ENCODE measurements at places on chromosomes 3 and 15. TPM values are rescaled to one million over a fixed set of nuclear protein-coding genes. Genes with fewer than 3 reads are reported as not detected.

Gene EBLN2
- 0.04 TPM for total RNA-seq

GRCh38 chr15:69976366-69976994, 121.2 kb downstream of the TLE3 start:
- DNase-seq: peak; percentile 34

Gene DAZL
- not detected for total RNA-seq

Gene TYRO3
- total RNA-seq: 18.8 TPM

Gene FBXO40
- not detected for total RNA-seq

GRCh38 chr3:37753428-37753827, 108.3 kb upstream of the CTDSPL start:
- no peak for DNase-seq

- no peak for DNase-seq
Measured at GRCh38 chr3:146502887-146503460, 33.6 kb upstream of the PLSCR2 start.

Gene CRBN
- 97.3 TPM for total RNA-seq

Gene GOLGA6D
- total RNA-seq: not detected

Gene ATP10A
- 1.3 TPM for total RNA-seq

- no peak for DNase-seq
Measured at GRCh38 chr3:69081583-69082262, 1.6 kb upstream of the UBA3 start.

Gene CHL1
- total RNA-seq: 14.3 TPM

- no peak for DNase-seq
Measured at GRCh38 chr3:166554023-166554422, 716.8 kb upstream of the BCHE start.

GRCh38 chr3:134697830-134698689, 47.2 kb upstream of the KY start:
- no peak for DNase-seq

Gene CCDC39
- total RNA-seq: not detected

Gene TRIM69
- total RNA-seq: 24.7 TPM

DNA sequence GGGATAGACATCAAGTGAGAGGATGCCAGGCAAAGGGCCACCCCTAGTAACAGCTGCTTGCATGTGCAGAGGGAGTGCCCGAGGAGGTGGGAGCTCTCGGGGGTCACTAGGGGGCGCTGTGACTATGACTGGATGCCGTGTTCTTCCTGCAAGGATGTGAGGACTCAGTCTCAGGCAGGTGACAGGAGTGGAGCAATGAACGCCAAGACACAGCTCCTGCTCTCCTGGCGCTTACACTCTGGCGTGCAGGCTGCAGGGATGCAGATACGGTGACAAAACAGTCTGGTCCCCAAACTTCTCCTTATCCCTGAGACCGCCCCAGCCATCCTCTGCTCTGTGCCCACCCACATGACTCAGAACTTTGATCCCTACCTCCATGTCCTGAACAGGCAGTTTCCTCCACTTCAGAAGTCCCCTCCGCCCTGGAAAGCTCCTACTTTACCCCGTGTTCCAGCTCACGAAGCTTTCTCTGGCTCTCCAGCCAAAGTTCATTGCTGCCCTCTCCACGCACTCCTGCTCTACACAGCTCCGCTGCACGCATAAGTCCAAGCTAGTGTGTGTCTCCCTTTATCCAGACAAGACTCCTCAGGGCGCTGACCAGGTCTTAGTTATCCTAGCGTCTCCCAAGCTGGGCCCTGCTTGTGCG, 14.7 kb downstream of the RHOV start:
- peak; percentile 76 for DNase-seq

DNA sequence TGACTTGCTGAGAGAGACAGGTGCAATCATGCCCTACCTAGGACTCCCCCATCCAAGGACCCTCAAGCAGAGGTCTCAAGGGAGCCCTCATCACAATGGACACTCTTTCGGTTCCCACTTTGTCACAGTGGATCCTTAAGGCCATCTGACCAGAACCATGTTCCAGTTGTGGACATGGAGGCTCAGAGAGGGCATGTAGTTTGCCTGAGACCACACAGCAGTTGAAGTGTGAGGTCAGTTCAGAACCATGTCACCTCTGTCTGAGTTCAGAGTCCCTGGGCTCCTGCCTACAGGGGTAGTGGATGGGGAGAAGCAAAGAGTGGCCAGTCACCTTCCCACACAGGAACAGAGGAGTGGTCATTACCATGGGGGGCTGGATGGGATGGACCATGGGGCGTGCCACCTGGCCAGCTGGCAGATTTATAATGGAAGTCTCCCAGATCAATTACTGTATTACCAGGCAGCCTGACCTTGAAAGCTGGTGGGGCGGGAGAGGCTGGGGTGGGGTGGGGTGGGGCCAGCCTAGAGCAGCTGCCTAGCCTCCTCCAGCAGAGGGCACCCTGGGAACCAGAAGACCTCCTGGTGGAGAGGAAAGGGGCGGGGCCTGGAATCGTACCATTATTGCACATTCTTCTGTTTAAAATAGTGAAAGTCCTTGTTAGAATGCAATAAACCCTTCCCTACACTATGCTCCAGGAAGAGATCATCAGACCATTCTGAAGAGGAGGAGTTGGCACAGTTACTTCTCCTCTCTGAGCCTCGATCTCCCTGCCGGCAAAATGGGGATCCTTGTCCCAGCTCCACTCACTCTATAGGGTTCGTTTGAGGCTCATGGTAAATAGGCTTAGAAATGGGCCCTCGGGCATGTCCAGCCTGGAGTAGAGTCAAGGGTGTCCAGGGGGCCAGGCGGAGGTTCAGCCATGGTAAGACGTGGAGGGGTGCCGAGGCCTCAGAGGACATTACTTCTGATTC, 26.9 kb upstream of the LINGO1 start:
- DNase-seq: peak; percentile 81

- DNase-seq: no peak
Measured at GRCh38 chr3:194571491-194572142, 61.6 kb downstream of the TMEM44 start.

Gene RARRES1
- not detected for total RNA-seq

DNA sequence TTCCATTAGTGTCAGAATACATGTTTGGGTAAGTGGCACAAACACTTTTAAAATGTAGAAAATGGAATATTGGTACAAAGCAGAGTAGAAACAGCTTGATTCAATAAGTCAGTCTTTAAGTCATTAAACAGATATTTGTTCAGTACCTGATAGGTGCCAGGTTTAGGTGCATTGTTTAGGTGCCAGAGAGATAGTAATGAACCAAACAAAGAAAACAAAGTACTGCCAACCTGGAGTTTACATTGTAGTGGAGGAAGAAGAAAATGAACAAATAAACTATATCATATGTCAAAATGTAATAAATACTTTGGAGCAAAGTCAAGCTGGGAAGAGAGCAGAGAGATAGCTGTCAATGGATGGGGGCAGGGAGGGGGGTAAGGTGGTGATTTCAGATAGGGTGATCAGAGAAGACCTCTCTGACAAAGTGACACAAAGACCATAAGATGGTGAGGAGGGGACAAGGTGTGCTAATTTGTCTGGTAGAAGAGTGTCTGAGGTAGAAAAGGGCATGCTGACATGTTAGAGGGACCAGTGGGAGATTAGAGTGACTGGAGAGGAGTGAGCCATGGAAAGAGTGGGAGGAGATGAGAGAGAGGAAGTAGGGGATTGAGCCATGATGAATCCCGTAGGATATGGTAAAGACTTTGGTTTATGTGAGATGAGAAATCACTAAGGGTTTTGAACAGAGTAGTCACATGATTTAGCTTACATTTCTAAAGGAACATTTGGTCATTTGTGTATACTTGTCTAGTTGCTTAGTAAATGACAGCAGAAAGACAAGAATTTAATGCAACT, 128.2 kb downstream of the UBE2E2 start:
- no peak for DNase-seq

DNA sequence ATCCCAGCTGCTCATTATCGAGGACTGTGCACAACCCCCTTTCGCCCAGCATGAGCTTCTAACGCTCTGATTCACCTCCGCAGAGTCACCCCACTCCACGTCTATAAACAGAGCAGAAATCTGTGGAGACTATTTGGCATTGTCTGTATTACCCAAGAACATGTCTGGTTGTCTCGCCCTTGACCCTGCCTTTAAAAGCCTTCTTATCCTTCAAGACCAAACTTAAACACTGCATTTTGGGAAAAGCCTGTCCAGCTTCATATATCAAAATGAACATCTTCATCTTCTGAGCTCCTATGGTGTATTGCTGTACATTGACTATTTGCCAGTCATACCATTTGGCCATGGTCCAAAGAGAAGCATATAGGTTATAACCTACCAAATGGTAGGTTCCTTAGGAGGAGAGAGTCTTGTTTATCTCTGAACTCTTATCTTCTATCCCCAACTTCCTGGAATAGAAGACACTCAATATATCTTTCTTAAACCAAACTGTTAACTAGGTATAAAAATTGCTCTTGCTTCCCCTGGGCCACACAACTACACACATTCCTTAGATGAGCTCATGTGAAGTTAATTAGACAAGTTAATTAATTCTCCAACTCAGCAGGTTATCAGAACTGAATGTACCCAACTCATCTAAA, 90.1 kb downstream of the FBN1 start:
- DNase-seq: no peak

- no peak for DNase-seq
Measured at GRCh38 chr3:43194490-43195114, 88.7 kb upstream of the POMGNT2 start.

Gene ARRDC4
- total RNA-seq: 6.9 TPM

Gene CDHR4
- not detected for total RNA-seq

GRCh38 chr3:36945333-36945980, 603 bp upstream of the TRANK1 start:
- DNase-seq: no peak

DNA sequence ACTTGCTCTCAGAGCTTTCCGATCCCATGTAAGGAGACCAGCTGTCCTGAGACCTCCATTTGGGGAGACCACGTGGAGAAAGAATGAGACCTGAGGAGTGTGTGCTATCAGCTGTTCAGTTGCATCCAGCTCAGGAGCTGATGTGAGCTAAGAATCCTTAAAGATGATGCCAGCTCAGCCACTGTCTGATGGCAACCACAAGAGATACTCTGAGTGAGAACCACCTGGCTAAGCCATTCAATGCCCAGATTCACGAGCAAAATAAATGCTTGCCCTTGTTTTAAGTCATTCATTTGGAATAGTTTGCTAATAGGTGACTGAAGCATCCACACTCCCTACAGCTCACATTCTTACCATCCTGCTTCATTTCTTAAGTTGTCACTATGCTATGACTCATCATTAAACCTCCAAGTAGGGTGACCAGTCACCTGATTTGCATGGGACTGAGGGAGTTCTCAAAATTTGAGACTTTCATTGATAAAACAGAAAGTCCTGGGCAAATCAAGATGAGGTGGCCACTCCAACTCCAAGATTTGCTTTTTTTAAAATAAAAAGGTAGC, 56.4 kb downstream of the SPTSSB start:
- DNase-seq: peak; percentile 25

DNA sequence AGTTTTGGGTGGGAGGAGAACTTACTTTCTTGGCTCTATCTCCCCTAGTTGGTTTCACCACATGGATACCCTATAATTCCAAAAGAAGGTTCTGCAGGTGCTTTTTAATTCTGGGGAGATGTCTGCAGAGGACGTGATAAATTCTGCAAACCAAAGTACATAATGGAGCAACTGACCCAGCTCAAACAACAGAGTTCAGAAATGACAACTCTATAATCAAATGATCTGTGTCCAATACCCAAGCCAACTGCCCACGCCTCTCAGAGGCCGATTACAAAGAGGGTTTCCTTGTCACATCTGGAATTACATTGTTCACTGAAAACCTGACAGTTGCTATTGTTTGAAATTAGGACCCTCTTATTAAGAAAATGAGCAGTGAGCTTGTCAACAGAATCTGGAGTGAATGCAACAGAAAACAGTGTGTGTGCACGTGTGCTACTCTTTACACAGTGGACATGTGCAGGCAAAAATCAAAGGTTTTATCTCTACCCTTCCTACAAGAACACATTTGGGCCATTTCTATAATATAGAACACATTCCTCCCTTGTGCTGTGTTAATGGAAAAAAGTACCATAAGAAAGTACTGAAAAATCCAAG, 593.0 kb downstream of the MAGI1 start:
- DNase-seq: no peak

DNA sequence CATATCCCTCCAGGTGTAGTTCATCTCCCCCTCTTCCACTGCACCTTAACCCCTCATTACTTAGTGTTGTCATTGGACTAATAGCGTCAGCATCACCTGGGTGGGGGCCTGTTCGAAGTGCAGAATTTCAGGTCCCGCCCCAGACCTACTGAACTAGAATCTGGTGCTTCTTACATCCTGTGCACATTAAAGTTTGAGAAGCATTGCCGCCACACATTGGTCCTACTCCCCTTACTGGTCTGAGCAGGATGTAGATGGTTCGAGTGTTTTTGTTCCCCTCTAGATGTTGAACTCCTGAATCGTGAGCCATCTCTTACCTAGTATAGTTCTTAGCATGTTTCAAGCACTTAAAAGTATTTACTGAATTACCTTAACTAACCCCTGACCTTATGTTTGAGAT, 13.2 kb downstream of the KLHL18 start:
- no peak for DNase-seq

Gene PLSCR1
- 270 TPM for total RNA-seq

GRCh38 chr3:111723293-111724215, 128.4 kb upstream of the ZBED2 start:
- peak; percentile 53 for DNase-seq

Gene KNSTRN
- total RNA-seq: 90.3 TPM

DNA sequence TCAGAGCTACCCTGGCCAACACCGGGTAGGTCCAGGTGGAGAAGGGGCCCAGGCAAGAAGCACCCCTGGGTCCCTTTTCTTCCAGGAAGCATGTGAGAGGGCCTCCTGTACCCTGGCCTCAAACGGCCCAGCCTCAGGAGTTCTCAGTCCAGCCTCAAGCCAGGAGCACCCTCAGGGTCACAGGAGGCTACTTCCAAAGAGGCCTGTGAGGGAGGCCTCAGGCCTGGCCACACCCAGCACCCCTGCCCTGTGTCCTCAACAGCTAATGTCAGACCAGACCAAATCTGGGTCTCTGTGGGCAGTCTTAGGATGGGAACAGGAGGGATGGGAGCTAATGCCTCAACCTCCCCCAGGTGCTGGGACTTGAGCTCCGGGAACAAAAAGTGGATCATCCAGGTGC, 23.5 kb downstream of the PTH1R start:
- DNase-seq: no peak

- DNase-seq: peak; percentile 75
Measured at GRCh38 chr3:172341482-172342059, 106.7 kb downstream of the GHSR start.

Gene CMTM7
- 7.1 TPM for total RNA-seq

Gene ADCY5
- 0.85 TPM for total RNA-seq

Gene SLC2A2
- not detected for total RNA-seq

- DNase-seq: no peak
Measured at GRCh38 chr15:41950489-41950888, 21.9 kb downstream of the EHD4 start.

DNA sequence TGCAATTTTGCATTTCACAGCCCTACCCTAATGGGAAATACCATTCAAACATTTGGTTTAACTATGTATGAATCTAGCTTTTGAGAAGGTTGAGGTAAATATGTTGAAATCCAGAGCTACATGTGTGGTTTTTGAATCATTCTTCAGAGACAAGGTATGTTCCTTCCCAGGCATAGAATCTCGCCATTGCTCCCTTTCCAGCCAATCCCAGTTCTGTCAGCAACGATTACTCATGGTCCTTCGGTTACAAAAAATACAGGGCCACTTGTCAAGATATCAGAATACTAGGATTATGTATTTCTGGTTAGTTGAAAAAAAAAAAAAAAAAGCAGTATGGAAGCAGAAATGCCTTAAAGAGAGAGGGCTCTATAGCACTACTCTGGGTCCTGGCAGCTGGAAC, 182.4 kb downstream of the RBMS3 start:
- no peak for DNase-seq

- DNase-seq: no peak
Measured at GRCh38 chr3:18825665-18826064, 322.6 kb upstream of the KCNH8 start.

All from H4 (cell line).